ENCODE measurements at places on chromosomes 16 and 17.

- DNase-seq: no peak
These were observed 12.9 kb downstream of the SALL1 start for GRCh38 chr16:51138178-51138577.

GRCh38 chr16:4345836-4346781 is 5.0 kb downstream of the PAM16 start:
- no peak for DNase-seq

GRCh38 chr16:56795011-56795410 is 65.1 kb downstream of the NUP93 start:
- no peak for DNase-seq

- no peak for DNase-seq
These were observed 9.9 kb downstream of the TAOK2 start for GRCh38 chr16:29983420-29984136.

DNA sequence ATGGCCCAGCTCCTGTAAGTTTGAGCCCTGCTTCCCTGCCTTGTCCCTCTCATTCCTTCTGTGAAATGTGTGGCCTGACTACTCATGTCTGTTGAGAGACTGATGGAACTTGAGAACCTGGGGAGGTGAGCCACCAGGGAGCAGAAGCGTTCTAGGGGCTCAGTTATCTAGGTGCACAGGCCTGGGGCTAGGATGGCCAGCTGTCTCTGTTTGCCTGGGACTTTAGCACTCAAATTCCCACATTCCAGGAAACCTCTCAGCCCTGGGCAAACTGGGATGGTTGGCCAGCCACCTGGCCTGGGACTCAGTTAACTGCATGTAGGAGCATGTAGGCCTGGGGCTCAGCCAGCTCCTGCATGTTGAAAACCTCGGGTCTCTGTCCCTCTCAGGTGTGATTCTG is 9.3 kb upstream of the EPN3 start:
- no peak for DNase-seq

DNA sequence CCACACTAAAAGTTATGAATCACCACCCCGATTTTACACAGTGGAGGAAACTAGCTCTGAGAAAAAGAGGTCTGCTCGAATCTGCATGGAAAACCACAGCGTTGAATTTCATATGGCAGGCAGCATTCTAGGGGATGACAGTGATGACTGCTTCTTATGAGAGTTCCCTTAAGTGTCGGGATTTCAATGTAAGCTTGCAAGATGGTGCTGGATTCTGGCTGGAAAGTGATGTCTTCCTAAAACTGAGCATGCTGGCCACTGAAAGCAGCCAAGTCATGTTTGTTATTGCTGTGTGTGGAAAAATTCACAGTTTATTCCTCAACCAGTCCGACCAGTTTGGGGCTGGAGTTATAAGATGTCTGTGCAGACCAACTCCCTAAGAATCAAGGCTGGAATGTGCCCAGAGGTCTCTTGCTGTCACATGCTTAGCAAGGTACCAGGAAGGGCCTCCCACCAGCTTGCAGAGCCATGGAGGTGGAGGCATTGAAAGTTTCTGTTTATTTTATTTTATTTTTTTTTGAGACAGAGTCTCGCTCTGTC is 37.2 kb upstream of the GAN start:
- DNase-seq: no peak

DNA sequence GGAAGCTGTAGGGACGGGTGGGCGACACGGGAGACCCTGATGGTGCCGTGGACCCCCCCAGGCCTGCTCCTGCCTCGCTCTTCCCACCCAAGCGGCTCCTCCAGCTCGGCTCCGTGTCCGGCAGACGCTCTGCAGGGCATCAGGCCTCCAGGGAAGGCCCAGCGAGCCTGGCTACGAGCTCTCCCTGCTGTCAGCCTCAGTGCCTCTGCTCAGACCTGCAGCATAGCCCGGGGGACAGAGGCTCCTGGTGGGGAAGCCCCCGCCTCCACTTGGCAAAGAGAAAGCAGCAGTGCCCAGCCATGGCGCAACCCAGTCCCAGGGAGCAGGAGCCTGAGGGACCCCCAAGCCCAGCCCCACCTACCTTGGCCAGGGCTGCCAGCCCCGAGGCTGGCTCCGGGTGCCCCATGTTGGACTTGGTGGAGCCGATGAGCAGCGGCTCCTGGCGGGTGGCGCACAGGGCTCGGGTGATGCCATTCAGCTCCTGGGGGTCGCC is 5.9 kb downstream of the FASN start:
- no peak for DNase-seq

DNA sequence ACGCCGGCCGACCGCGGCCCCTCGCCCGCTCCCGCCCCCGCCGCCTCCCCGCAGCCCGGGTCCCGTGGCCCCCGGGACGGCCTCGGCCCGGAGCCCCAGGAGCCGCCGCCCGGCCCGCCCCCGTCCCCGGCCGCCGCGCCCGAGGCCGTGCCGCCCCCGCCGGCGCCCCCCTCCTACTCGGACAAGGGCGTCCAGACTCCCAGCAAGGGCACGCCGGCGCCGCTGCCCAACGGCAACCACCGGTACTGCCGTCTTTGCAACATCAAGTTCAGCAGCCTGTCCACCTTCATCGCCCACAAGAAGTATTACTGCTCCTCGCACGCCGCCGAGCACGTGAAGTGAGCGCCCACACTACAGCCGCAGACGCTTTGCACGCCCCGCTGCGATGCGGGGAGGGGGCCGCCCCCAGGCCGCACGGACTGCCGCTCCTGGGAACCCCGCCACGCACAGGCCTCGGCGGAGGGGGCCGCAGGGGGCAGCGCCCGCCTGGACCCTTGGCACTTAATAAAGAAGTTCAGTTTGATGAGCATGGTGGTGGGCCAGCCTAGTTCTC is 35.5 kb upstream of the ZC3H18 start:
- DNase-seq: peak; percentile 34

DNA sequence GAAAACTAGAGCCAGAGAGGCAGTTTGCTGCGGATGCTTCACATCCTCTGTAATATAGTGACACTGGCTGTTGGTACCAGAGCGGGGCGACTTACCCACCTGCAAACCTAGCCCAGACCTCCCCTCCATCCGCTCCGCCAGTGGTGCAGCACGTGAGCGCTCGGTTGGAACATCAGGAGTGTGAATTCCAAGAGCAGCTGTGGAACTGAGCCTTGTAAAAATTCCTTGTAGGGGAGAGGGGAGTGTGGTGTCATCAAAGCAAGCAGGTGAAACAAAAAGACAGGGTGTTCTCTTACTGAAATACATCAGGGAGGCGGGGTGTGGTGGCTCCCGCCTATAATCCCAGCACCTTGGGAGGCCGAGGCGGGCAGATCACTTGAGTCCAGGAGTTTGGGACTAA is 51.3 kb downstream of the CCDC42 start:
- DNase-seq: no peak

DNA sequence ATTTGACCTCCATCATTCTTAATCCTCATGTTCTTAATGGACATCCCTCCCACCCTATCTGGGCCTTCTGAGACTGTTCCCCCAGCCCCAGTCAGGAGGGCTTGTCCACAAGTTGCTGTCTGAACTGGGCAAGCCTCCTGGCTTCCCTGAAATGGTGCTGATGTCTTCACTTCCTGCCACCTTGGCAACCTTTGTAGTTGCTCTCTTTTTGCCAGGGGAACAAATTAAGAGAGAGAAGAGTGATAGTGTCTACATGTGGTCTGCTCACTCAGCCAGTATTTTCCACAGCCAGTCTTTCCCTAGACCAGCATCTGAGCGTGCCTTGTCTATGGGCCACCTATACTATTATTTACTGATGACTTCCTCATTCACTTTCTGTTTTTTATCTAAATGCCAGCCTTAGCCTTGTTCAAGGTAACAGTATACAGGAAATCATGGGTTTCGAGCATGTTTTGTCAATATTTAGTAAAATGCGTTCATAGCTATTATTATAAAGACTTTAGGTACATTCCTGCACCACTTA is 710.1 kb downstream of the MAF start:
- DNase-seq: no peak

GRCh38 chr17:27573971-27574525 is 56.9 kb upstream of the LGALS9 start:
- no peak for DNase-seq

GRCh38 chr16:2715519-2715918 is 4.5 kb downstream of the PRSS27 start:
- DNase-seq: peak; percentile 56

GRCh38 chr17:48378708-48379392 is 51.2 kb downstream of the SKAP1 start:
- DNase-seq: no peak

Measured in stimulated activated CD4-positive, alpha-beta T cell treated with anti-CD3 and anti-CD28 coated beads, TNF-alpha, amount 100 ng/mL, for 48 hours (primary cell).